ENCODE measurements at places on chromosomes 11 and 22. TPM values are rescaled to one million over a fixed set of nuclear protein-coding genes. Genes with fewer than 3 reads are reported as not detected.

SLC22A25 gene
- 0.29 TPM for total RNA-seq

DNA sequence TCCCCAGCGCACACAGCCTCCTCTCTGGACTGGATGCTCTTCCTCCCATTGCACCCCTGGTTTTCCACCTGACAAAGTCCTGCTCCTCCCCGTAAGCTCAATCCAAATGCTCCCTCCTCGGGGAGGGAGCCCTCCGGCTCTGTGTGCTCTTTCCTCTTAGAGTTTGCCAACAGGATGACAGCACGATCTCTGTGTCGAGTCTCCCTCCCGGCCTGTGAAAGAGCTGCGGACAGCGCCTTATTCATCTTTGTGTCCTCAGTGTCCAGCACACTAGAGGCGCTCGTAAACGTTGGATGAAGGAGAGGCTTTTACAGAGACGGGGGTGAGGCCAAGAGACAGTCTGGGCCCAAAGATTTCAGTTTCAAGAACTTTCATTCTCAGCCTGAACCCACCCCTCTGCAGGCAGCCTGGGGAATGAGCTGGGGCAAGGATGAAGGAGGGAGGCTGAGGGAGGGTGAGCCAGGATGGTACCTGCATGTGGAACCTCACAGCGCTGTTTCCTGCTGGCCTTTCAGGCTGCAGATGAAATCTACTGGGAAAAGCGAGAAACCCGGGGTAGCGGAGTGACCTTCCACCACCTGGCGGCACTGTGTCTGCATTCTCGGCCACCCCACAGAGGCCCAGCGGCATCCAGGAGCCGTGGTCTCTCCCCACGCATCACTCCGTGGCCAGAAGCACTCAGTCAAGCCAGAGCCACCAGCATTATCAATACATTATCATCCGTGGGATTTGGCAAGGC lies 8.5 kb upstream of the TMPRSS4 start:
- no peak for DNase-seq

DNA sequence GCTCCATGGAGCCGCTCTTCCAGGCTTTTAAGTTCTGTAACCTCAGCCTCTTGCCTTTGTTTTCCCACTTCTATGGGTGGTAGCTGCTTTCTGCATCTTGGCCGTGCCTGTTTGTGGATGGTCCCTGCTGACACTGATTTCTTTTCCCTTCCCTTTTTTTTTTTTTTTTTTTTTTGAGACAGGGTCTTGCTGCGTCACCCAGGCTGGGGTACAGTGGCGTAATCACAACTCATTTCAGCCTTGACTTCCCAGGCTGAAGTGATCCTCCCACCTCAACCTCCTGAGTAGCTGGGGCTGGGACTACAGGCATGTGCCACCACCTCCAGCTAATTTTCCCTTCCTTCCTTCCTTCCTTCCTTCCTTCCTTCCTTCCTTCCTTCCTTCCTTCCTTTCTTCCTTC lies 57.7 kb upstream of the EP300 start:
- no peak for DNase-seq

- DNase-seq, result no peak
These were observed 35.0 kb downstream of the CWC15 start for GRCh38 chr11:94938095-94939055.

NAALAD2 gene
- 1.1 TPM for total RNA-seq

PITPNM1 gene
- 24.5 TPM for total RNA-seq

DNA sequence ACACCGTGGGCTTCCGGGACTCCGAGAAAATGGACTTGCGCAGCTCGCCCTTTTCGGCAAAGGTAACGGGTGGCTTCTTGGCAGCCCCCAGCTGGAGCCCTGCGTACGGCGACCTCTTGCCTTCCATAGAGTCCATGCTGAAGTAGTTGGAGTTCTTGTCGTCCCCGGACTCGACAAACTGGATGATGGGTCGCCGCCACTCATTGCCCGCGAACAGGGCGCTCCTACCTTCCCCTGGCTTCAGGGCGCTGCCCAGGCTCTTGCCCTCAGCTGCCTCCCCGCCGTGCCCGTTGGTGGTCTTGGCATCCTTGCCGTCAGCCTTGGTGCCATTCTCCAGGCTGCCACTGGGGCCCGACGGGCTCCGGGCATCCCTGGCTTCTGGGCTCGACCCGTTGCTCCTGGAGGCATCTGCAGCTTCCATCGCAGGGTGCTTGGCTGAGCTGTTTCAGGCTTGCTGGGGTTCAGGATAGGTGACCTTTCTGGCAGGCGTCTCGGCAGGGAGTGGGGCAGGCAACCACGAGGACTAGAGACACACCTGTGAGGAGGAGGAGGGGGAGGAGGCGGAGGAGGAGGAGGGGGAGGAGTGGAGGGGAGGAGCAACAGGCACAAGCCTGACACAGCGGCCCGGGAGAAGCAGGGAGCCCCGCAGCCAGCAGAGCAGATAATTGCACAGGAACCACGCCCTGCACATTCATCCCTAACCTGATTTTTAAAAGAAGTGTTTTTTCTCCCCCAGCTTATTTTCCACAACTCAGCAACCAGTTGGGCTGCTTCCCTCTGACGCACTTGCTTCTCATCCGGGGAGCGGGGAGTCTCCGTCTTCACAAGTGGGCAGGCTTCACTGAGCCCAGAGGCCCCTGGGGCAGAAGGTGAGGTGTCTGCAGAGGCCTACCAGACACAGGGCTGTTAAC lies at the start of gene TRIM29:
Gene TRIM29, minus strand, starts transcription at position 503 of the 911 bp plus-strand sequence. Its CDS starts 82 bp downstream, at position 421.
- no peak for DNase-seq

SOX6 gene
- total RNA-seq, result 7.8 TPM

DNA sequence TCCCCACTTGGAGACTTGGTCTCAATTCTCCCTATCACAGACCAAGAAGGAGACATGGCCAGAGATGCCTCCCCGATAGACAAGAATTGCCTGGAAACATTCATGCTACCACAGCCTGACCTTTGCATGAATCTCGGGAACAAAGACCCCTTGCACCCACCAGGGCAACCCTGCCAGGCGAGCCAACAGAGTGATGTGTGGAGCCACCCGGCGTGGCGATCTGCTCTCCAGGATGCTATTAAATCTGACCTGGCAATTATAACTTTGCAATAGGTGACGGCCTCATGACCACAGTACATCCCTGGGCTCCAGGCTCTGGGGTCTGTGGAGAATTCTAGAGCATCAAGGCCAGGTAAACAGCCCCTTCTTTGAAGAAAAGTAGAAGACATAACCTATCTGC lies 31.1 kb upstream of the MN1 start:
- DNase-seq, result no peak

DNA sequence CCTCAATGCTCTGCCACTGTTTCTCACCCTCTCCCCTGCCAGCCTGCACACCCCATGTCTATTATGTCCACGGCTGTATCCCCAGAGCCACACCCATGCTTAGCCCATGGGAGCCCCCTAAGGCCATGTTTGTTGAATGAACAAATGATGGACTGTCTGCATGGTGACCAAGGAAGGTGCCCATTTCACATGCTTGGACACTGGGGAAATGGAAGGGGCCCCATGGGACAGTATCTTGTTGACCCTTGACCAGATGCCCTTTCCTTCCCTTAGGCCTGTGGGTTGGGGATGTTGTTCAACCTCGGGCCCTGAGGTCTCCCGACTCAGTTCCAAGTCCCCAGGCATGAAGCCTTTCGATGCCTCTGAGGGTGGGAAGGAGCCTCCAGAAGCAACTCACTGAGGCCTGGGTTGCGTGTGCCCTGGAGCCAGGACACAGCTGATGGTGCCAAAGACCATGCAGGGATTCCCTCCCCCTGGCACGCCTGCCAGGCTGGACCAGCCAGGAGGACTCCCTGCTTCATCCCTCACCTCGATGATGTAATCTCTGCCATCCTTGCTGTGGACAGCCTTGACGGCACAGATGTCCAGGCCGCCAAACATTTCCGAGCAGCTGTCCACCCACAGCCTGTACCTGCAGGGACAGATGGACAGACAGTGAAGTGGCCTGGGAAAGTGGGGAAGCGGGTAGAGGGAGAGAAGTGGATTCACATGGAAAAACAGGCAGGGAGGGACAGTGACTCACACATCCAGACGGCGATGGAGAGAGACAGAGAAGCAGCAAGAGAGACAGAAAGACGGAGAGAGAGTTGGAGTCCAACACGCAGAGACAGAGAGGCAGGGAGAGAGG lies 58.9 kb downstream of the FBXO7 start:
- DNase-seq, result no peak

CHRNA10 gene
- total RNA-seq, result 1.1 TPM

DNA sequence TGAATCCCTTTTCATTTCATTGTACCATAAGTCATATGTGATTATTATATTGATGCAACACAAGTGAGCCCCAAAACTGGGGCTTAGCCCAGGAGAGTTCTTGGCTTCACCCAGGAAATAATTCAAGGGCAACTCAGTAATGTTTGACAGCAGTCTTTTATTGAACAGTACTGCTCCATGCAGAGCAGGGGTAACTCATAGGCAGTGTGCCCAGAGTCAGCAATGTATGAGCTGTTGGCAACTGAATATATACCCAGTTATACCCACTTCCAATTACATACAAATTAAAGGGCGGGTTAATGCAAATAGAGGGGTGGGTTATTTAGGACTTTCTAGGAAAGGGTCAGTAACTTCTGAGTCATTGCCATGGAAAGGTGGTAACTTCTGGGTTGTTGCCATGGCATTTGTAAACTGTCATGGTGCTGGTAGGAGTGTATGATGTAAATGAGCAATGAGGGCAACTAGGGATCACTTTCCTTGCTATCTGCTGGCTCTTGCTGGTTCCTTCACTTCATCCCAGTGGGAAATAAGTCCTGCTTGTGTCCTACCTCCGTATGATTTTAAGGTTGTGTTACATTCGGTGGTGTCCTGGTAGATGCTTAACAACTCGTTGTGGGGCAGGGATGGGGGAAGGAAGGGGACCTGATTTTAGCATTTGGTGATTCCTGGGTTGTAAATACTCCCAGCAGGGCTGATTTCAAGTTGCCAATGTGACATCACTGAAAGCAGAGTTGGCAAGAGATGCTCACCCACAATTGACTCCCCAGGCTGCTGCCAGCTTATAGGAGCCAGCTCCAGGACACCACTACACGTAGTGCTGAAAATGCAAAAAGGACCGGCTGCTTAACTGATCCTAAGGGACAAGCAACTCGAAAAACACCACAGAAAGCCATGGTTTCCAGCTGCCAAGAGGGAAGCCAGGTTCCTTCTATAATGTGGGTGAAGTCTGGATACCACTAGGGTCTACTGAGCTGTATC lies 70.1 kb downstream of the SYT9 start:
- no peak for DNase-seq

GRCh38 chr11:56624661-56625110 lies 10.0 kb upstream of the OR5M1 start:
- DNase-seq, result no peak

GRCh38 chr11:112113539-112114457 lies 27.1 kb downstream of the SDHD start:
- no peak for DNase-seq

ALX4 gene
- not detected for total RNA-seq

DNA sequence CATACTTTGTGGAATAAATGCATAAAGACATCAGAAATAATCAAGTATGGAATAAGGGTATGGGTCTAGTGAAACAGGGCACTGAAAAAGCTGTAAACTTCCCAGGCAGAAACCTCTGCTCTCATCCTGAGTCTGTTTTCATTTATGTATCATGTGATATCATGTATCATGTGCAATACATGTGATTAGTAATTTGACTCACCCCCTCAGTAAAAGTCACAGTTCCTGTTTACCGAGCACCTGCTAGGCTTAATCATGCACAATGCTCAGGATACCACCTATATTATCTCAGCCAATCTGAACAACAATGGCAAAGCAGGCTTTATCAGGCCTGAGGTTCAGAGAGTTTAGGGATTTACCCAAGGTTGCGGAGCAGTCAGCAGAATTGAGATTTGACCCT lies 250.6 kb upstream of the TENM4 start:
- no peak for DNase-seq

DNA sequence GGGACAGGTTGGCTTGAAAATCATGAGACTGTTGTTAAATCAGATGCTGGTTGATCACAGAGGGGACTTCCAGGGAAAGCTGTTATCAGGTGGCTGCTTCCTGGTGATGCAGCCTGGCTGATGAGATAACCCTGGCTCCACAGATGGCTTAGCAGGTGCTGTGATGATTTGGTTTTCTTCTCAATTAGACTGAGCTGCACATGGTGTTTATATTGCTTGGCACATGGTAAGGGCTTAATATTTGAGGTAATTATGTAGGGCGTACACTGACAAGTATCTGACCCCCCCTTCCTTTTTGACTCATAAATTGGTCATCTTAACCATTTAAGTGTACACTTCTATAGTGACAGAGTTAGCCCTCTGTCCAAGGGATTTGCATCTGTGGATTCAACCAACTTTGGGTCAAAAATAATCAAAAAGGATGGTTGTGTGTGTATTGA lies 7.0 kb downstream of the RPS3 start:
- DNase-seq, result no peak

GNG3 gene
- not detected for total RNA-seq

- DNase-seq, result no peak
These were observed 13.5 kb downstream of the SGSM1 start for GRCh38 chr22:24819487-24819886.

GRCh38 chr11:2588809-2589537 lies 110.8 kb downstream of the KCNQ1OT1 start:
- no peak for DNase-seq

DNA sequence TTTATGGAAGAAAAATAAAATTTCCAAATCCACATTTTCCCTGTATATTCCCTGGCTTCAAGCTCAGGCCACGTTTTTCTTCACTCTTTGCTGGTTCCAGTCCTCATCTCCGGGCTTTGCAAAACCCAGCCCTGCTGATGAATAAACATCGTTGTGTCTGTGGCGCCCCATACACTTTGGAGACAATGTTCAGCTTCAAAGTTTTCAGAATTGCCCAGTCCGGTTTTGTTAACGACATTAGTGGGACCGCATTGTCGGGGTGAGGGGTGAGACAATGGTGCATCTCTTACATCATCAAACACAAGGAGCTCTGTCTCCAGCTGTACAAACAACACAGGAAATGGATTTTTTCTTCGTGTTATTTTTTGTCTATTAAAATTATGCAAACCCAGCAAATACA lies 53.4 kb upstream of the HTATIP2 start:
- no peak for DNase-seq
